NCI-H345 (cell line): ENCODE measurements at places on chromosomes 2 and 18.

GRCh38 chr2:211144078-211144477 lies 587.7 kb downstream of the CPS1 start:
- no peak for DNase-seq

DNA sequence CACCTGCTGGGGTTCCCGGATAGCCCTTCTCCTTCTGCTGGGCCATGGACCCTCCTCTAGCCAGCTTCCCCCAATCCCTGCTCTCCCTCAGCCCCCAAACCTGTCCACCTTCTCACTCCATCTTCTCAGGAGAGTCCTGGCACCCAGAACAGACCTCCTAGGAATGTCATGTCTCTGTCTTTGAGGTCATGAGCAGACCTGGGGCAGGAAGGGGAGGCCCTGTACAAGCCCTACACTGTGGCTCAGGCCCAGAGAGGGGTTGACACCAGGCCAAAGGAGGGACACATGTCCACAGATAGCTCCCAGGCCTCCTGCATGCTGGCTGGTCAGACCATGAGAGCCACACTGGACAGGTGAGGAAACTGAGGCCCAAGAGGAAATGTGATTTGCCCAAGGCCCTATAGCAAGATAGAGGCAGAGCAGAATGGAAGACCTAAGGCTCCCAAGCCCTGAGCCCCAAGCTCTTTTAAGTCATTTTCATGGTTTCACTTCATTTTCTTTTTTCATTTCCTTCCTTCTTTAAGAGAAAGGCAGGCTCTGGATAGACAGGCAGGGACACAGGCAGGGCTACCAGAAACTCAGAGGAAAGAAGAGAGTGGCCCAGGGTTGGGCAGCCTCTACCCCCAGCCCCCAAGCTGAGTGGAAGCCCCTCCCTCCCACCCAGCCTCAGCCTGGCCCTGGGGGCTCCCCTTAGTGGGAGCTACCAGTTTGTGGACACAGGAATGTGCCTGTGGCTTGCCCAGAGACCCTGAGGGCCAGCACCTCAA lies 159.7 kb downstream of the SMAD7 start:
- DNase-seq = no peak

- peak; percentile 98 for DNase-seq
Observed at GRCh38 chr2:136141510-136142149, 23.7 kb upstream of the CXCR4 start.

- no peak for DNase-seq
Observed at GRCh38 chr2:134917360-134917865, 1.2 kb upstream of the CCNT2 start.

- DNase-seq = peak; percentile 32
Observed at GRCh38 chr18:53458944-53459580, 765.4 kb downstream of the MBD2 start.
